B cell (primary cell): ENCODE measurements at places on chromosomes 3 and 15. TPM values are rescaled to one million over a fixed set of nuclear protein-coding genes. Genes with fewer than 3 reads are reported as not detected.
A peak's percentile ranks its signal among the peaks of the same experiment; 100 is the strongest.

- no peak for DNase-seq
Observed at GRCh38 chr3:44939581-44940036, 36.4 kb downstream of the ZDHHC3 start.

The DISP2 gene
- polyA plus RNA-seq: 0.13 and 0.43 TPM in 2 replicates

DNA sequence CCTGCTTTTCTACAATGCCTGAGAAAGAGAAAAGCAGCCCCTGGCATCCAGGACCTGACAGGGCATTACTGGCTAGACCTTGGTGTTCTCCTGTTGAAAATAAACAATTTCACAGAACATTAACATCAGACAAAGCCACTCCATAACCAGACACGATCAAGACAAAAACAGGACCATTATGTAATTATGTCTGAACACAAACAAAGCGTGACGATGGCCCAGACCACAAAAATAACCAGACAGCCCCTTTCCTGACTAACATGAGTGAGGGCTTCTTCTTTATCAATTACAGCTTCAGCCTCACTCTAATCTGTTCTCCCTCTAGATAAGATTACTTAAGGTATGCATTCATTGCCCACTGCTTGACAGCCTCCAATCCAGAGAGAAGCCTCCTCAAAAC is 172.7 kb upstream of the LMCD1 start:
- DNase-seq: no peak

The ABTB1 gene
- 259 and 271 TPM in 2 replicates for polyA plus RNA-seq

GRCh38 chr3:142633073-142633472 is 36.9 kb downstream of the PLS1 start:
- DNase-seq: no peak

The TMEM207 gene
- polyA plus RNA-seq: not detected in 2 replicates

The KIF7 gene
- polyA plus RNA-seq: not detected in 2 replicates

- DNase-seq: peak; percentile 65
Observed at GRCh38 chr3:160225176-160226025, at the start of gene C3orf80. TSS of gene C3orf80 (plus strand) at chr3:160225422. CDS start at chr3:160225636, 214 bp downstream.

The PLSCR2 gene
- 0.15 TPM in 1 of 2 replicates, not detected in the other for polyA plus RNA-seq

DNA sequence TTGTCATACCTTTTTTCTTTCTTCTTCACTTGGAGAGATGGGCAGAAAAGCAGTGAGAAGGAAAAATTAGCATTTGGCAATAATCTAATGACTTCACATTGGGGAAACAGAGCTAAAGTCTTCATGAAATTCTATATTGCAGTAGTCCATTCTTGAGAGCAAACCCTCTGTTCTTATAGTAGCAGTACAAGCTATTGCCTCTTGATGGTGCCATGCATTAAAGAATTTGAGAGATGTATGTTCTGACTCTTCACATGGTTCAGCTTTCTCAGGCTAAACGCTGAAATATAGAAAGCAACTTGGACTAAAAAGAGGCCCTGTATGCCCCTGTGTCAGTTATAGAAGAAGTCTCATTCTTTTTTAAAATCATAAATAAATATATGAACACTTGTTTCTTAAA is 36.0 kb downstream of the PHLDB2 start:
- DNase-seq: no peak

GRCh38 chr3:76997733-76998132 is 42.2 kb upstream of the ROBO2 start:
- no peak for DNase-seq
